ENCODE measurements at places on chromosomes 13 and 19.

- DNase-seq, result peak; percentile 25
Observed at GRCh38 chr19:50695251-50696093, 24.1 kb downstream of the SHANK1 start.

GRCh38 chr19:6318772-6319171 lies 14.6 kb downstream of the ACER1 start:
- no peak for DNase-seq

- no peak for DNase-seq
Observed at GRCh38 chr13:83819611-83820010, 62.7 kb downstream of the SLITRK1 start.

DNA sequence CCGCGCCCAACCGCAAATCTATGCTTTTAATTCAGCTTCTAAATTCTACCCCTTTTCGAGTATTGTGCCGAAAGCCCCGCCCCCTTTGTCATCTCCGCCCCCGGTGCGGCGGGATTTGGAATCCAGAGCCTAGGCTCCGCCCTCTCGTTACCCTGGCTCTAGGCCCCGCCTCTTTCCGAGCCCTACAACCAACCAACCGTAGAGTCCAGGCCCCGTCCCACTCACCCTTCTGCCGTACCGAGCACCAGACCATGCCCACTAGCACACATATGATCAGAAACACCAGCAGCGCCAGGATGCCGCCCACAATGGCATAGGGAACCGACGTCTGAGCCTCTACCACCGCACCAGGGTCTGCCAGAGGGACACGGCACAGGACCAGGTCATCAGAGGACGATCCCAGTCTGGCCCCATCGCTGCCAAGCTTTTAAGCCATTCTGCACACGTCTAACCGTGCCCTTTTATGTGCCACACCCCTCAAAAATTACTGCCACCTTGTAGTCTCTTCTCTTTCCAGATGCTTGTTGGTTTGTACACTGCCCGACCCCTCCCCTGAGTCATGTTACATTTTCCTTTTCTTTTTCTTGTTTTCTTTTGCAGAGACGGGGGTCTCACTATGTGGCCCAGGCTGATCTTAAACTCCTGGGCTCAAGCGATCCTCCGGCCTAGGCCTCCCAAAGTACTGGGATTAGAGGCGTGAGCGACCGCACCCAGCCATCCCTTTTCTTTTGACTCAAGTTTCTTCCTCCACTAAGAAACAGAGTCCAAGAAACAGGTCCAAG lies 4.7 kb upstream of the ZNF428 start:
- DNase-seq, result no peak

- no peak for DNase-seq
Observed at GRCh38 chr19:55691561-55692481, 16.8 kb downstream of the EPN1 start.

GRCh38 chr13:80113714-80114454 lies 227.0 kb downstream of the SPRY2 start:
- DNase-seq, result no peak

DNA sequence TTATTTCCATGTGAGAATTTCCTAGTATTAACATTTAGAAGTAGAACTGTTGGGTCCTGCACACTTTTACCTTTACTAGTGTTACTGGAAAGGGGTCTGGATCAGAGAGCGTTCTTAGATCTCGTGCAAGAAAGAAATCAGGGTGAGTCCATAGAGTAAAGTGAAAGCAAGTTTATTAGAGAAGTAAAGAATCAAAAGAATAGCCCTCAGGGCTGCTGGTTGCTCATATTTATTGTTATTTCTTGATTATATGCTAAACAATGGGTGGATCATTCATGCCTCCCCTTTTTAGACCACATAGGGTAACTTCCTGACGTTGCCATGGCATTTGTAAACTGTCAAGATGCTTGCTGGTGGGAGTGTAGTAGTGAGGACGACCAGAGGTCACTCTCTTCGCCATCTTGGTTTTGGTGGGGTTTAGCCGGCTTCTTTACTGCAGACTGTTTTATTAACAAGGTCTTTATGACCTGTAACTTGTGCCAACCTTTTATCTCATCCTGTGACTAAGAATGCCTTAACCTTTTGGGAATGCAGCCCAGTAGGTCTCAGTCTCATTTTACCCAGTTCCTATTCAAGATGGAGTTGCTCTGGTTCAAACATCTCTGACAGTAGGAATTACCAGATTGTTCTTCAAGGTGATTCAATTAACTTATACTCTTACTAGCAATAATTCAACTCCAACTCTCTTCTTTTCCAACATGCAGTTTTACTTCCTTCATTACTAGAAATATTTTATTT lies 27.4 kb downstream of the NDFIP2 start:
- DNase-seq, result no peak

DNA sequence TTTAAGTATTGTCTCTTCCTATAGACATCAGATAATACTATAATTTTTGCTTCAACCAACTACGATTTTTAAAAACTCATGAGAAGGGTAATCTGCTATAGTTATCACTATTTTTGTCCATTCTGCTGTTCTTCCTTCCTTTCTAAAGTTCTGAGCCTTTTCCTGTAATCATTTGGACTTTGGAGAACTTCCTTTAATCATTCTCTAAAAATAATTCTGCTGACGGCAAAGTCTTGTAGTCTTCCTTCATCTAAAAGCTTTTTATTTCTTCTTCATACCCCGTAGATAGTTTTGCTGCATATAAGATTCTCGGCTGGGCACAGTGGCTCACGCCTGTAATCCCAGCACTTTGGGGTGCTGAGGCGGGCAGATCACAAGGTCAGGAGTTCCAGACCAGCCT lies 5.1 kb upstream of the FCGBP start:
- no peak for DNase-seq

- DNase-seq, result no peak
Observed at GRCh38 chr19:38845374-38846024, 4.3 kb downstream of the HNRNPL start.

- DNase-seq, result no peak
Observed at GRCh38 chr13:45681113-45681512, 21.0 kb upstream of the CBY2 start.

GRCh38 chr19:40594657-40595091 lies 6.5 kb upstream of the LTBP4 start:
- no peak for DNase-seq

DNA sequence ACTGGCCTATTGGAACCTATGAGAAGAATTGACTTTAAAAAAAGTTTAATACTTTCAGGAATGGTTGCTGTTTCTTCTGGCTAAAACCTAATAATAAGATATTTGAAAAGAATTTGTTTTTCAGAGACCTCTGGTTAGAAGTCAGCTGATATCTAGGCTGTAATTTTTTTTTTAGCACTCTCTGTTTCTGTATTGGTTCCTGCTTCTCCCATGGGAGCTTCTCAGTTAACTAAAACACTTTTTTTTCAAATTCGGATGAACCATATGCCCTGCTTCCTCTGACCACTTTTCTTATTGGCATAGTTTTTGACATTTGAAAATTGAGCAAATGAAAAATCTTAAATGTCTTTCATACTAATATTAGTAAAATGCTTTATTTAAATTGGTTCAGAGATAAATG lies 163.5 kb upstream of the SLC10A2 start:
- DNase-seq, result no peak

DNA sequence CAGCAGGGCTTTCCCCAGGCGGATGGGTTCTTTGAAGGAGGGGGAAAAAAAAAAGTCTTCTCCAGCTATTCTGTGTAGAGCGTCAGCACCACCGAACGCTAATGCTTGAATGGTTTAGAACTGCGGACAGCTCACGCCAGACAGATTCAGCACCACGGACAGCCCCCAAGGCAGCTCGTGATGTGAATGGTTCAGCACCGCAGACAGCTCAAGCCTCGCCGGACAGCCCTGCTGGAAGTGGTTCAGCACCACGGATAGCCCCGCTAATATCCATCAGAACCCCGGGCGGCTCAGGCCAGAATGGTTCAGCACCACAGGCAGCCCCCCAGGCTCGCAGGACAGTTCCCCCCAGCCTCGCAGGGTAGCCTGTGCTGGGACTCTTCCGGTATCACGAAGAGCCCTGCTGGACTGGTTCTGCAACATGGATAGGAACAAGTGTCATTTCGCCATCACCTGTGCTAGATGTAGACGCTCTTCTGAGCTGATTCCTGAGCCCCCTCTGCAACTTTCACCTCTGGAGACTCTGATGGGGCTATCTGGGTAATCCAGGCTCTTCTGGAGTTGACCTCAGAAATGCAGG lies 4.9 kb upstream of the SMIM17 start:
- peak; percentile 6 for DNase-seq

DNA sequence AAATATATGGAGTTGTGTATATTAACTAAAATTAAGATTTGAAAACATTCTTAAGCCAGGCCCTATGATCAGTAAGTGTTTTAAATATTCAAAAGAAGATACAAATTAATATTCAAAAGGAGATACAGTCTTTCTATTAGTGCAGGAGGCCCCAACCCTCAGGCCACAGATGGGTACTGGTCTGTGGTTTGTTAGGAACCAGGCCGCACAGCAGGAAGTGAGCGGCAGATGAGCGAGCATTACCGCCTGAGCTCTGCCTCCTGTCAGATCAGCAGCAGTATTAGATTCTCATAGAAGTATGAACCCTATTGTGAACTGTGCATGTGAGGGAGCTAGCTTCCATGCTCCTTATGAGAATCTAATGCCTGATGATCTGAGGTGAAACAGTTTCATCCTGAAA lies 232.9 kb downstream of the FOXO1 start:
- no peak for DNase-seq

DNA sequence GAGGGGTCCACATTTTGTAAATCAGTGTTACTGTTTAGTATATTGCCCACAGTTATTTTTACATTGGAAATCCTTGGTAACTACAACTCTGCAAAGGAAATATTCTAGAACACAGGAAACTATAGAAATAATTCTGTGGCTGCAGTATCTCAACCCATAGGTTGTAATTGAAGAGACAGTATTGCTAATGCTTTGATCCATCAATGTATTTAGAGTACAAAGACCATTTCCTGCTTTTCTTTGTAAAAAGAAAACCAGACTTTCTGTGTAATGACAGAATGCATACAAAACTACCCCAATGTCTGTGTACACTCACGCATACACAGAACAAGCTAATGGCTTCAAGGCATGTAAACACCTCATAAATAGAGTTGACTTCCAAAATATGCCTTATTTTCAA lies 622.1 kb upstream of the ARGLU1 start:
- no peak for DNase-seq

DNA sequence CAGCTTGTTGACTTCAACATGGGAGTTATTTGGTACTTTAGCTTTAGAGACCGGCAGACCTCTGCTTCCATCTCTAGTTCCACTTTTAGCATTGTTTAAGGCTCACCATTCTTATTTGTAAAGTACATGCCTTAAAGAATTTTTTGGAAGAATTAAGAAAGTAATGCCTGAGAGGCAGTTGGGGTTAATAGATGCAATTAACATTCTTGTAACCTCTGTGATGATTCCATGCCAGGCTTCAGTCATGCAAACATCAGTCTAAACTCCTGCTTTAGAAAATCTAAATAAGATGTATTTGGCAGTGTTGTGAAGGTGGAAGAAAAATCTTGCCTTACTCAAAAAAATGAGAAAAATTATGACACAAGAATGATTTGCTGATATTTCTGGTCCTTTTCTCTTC lies 79.9 kb upstream of the UBAC2 start:
- DNase-seq, result no peak

DNA sequence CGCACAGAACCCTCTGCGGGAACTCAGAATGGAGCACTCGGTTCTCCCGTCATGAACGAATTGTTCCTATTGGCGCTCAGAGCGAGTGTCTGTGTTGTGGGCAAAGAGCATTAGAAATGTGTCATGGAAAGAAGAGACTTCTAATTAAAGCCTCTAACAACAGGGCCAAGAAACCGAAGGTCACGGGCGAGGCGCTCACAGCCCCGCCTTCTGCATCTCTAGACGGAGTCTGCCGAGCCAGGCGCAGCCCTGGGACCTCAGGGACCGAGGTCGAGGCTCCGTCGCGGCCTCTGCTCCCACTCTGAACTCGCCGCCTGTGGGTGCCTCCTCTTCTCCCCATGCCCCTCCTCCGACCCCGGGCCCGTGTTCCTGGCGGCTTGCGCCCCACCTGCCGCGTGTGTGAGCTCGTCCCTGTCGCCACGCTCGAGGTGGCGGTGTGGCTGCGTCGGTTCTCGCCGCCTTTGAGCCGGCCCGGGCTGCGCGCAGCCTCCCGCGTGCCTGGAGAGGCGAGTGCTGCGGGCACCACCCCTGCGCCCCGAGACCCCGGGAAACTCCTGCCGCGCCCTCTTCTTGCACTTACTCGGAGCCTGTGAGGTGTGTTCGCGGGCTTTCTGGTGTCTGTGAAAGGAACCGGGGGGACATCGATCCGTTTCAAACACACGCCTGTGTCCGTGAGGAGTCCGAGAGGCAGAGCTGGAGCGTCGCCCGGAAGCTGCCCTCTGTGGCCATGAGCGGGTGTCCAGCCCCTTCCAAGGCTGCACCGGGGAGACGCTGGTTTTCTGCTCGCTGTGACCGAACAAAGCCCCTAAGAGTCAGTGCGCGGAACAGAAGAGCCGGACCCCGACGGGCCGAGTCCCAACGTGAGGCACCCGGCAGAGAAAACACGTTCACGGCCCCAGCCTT lies 45.4 kb upstream of the SPACA7 start:
- DNase-seq, result no peak

DNA sequence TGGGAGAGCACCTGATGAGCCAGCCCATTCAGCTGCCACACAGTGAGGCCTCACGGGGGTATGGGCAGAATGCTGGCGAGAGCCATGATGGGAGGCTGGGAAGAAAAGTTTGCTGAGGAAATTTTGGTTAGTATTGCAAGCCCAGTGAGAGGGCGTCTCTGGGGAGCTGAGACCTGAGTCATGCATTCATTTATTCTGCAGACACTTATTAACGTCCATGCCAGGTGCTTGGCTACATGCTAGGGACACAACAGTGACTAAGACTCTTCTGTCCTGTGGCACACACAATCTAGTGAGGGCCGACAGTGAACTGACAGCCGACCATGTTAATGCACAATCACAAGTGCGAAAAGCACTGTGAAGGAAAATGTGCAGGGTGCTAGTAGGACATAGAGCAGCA lies 27.2 kb downstream of the WDR62 start:
- no peak for DNase-seq

DNA sequence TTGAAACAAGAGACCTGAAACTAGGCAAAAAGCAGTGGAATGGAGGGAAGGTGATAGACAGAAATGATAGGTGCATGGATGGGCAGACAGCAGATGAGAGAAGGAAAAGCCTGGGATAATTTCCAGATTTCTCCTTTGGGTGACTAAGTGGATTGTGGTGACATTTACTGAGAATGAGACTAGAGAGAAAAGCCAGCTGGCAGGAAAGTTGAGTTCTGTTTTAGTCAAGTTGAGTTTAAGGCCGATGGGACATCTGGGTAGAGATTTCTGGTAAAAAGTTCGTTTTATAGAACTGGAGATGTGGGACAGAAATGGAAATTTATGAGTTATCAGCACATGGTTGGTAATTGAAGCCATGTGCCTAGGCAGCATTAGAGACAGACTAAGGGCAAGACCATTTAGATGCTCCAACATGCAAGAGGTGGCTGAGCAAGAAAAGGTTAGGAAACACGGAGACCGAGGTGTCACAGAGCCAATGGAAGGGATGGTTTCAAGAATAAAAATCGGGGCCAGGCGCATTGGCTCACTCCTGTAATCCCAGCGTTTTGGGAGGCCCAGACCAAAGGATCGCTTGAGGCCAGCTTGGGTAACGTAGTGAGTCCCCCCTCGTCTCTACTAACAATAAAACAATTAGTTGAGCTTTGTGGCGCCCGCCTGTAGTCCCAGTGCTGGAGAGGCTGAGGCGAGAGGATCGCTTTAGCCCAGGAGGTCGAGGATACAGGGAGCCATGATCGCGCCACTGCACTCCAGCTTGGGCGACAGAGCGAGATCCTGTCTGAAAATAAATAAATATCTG lies 9.6 kb upstream of the DGKH start:
- DNase-seq, result no peak
